ENCODE measurements at places on chromosomes 7 and 10.
A peak's percentile ranks its signal among the peaks of the same experiment; 100 is the strongest.

GRCh38 chr7:96327429-96327828, 5.5 kb upstream of the SLC25A13 start:
- DNase-seq, result no peak

- no peak for DNase-seq
Measured at GRCh38 chr7:125383324-125383723, 453.7 kb upstream of the POT1 start.

DNA sequence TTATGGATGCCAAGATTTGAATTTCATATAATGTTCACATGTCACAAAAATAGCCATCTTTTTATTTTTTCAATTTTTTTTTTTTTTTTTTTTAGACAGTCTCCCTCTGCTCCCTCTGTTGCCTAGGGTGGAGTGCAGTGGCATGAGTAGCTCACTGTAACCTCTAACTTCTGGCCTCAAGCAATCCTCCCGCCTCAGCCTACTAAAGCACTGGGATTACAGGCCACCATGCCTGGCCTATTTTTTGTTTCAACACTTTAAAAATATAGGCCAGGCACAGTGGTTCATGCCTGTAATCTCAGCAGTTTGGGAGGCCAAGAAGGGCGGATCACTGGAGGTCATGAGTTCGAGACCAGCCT, 246.3 kb downstream of the SKIDA1 start:
- no peak for DNase-seq

GRCh38 chr10:43866712-43867111, 218.0 kb upstream of the ZNF32 start:
- DNase-seq, result no peak

- DNase-seq, result peak; percentile 79
Measured at GRCh38 chr10:112811741-112812551, 138.1 kb upstream of the TCF7L2 start.

GRCh38 chr7:74587435-74588126, 69.9 kb upstream of the GTF2I start:
- DNase-seq, result peak; percentile 65

DNA sequence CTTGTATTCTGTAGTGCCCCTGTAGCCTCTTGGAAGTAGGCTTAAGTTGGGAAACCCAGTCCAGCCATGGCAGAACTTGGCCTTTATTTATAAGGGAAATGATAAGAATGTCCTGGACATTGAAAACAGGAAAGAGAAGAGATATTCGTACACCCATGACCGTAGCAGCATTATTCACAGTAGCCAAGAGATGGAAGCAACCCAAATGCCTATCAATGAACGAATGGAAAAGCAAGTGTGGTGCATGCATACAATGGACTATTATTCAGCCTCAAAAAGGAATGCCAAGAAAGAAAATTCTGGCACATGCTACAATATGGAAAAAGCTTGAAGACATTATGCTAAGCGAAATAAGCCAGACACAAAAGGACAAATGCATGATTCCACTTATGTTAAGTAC, 315.3 kb downstream of the CXCL12 start:
- no peak for DNase-seq

GRCh38 chr10:68095153-68095552, 14.1 kb upstream of the MYPN start:
- no peak for DNase-seq

- no peak for DNase-seq
Measured at GRCh38 chr7:91832493-91833045, 47.9 kb downstream of the MTERF1 start.

DNA sequence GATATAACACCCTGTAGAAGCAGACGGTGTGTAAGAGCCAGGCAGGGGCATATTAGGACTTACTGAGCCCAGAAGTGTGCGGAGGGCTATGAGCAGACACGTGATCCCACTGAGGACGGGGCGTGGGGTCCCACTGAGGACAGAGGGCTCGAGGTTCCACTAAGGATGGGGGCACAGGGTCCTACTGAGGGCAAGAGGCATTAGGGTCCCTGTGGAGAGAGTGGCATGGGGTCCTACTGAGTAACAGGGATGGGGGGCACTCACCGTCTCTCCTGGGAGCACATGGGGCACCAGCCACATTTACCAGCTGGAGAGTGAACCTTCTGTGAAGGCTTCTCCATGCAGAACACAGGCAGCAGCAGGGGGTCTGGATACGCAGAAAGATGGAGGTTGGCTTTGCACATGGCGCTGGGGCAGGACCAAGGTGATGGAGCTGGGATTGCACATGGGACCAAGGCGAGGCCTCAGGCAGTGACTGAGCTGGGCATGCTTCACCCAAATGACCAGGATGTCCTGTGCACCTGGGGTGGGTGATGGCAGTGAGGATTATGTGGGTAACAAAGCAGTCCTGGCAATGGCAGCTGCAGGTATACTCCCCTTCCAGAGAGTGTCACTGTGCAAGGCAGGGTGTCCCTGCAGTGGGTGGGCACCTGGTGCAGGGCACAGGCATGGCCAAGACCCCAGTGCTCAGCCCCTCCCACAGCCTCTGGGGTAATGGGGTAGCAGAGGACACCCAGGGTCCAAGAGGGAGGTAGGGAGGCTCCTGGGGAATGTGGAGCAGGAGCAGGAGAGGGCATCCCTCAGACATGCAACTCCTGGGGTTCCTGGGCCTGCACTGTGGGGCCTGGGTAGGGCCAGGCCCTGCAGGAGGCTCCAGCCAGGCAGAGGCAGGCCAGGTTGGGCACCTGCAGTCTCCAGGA, 278.1 kb downstream of the TCERG1L start:
- no peak for DNase-seq

- DNase-seq, result no peak
Measured at GRCh38 chr10:3125527-3126170, 46.9 kb downstream of the PITRM1 start.

DNA sequence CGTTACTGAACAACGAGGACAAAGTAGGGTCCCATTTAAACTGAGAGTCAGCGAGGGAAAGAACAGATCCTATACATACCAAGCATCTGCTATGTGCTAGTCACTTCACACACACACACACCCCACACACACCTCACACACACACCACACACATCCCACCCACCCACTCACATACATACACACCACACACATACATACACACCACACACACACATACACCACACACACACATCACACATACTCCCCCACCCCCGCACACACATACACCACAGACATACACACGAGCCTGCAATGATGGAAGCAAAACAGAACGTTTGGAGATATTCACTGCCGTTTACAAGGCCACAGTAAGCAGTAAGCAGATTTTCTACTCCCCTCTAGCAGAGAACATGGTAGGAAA, 607 bp upstream of the GRB10 start:
- no peak for DNase-seq

GRCh38 chr7:134948736-134949135, 37.6 kb upstream of the AGBL3 start:
- no peak for DNase-seq

DNA sequence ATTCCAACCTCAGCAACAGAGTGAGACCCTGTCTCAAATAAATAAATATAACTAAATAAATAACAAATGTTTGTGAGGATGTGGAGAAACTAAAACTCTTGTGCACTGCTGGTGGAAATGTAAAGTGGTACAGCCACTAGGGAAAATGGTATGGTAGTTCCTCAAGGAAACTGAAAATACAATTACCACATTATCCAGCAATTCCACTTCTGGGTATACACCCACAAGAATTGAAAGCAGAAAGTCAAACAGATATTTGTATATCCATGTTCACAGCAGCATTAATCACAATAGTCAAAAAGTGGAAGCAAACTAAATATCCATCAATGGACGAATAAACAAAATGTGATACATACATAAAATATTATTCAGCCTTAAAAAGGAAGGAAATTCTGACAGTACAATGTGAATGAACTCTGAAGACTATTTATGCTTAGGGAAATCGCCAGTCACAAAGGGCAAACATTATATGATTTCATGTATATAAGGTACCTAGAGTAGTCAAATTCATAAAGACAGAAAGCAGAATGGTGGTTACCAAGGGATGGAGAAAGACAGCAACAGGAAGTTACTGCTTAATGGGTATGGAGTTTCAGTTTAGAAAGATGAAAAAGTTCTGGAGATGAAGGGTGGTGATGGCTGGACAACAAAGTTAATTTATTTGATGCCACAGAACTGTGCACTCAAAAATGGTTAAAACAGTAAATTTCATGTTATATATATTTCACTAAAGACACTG, 9.8 kb downstream of the ARHGAP12 start:
- no peak for DNase-seq

DNA sequence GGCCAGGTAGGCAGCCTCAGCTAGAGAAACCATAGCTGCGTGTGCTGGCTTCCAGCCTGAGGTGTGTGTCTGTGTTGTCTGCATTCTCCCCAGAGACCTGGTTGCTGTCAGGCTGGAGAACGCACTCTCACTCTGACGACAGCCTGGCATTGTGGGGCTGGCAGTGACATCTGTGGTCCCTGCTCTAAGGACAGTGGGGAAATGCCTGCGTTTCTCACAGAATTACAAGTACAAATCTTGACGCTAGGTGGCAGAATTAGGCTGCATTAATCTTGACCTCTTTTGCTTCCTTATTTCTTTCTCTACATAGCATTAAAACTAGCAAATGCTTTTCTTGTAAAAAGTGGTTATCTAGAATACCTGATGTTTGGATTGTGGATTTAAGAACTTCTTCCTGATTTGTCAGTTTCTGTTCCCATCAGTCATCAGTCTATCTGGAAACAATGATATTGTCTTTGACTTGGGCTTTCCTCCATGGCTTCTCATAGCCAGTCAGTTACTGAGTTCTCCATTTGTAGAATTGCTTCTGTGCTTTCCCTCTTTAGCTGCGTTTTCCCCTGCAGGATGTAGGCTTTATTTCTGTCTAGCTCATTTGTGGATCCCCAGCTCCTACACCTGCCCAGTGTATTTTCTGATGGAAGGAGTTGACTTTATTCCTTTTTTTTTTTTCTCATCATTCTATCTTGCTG, 86.0 kb downstream of the FANK1 start:
- DNase-seq, result peak; percentile 85
